Stimulated activated CD4-positive, alpha-beta T cell treated with anti-CD3 and anti-CD28 coated beads, TNF-alpha, amount 100 ng/mL, for 1 hour (primary cell): ENCODE measurements at places on chromosomes 2 and 18.

DNA sequence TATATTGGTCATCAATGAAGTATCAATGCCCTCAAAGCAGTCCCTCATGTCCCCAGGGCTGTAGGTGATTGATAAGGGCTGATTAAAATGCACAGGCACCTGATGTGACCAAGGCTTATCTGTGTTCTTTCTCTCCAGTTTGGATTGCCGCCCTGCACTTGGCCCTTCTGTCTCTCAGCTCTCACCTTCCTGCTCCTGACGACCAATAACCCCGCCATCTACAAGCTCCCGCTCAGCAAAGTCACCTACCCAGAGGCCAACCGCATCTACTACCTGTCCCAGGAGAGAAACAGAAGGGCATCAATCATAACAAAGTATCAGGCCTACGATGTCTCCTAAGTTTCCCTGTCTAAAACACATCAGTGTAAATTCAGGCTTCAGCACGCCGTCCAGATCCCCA lies 41.8 kb upstream of the SLC14A1 start:
- no peak for DNase-seq

DNA sequence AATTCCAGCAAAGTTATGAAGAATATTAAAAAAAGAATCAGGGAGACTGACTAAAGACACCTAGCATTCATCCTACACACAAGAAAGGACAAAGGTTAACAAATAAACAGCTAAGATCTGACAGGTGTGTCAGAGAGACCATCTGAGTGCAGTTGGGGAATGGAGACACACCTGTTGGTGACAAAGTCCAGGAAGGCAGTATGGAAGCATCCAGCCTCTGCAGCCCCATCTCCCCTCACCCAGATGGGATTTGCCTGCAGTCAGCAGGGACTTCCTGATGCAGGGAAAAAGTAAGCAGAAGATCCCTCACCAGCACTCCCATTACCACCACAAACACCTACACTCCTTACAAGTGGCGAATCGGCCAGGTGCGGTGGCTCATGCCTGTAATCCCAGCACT lies 37.9 kb downstream of the USP34 start:
- no peak for DNase-seq

GRCh38 chr18:62976227-62976626 lies 260.9 kb downstream of the PHLPP1 start:
- DNase-seq = no peak

- no peak for DNase-seq
These were observed 76.0 kb downstream of the ARHGAP15 start for GRCh38 chr2:143205106-143205764.

- no peak for DNase-seq
These were observed 5.3 kb upstream of the ASAP2 start for GRCh38 chr2:9201185-9201891.

DNA sequence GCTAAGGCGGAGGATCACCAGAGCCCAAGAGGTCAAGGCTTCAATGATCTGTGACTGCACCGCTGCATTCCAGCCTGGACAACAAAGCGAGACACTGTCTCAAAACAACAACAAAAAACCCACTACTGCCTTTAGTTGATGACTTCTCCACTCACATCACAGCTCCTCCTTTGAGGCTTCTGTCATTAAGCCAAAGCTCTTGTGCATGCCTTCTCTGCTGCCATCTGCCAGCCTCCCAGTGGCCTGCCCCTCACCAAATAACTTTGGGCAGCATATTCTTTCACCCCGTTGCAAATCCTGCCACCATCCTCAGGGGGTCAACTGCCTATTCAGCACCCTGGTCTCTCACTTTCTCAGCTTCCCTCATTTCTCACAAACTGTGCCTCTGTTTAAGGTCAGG lies 27.5 kb downstream of the OSBPL1A start:
- no peak for DNase-seq

DNA sequence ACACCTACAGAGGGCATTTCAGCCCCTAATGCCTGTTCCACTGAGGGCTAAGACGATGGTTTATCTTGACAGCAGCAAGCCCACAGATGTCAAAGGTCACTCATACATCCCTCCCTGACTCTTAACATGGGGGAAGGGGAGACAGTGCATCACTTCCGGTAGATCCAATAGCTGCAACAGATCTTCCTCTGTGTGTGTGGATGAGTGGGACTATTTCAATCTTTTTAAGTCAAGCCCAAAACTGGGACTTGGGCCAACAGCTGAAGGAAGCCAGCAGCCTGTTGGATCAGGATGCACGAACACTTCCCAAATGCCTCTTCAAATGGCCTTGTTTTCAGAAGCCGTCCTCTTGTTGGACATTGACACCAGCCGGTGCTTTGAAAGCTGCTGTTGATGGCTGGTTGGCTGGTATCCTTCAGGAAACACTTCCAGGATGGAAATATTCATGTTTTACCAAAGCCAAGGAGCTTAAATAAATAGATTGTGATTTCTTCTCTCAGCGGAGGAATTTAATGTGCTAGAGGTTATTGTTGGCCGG lies 59.2 kb downstream of the IL1R2 start:
- no peak for DNase-seq
